Urothelium cell line (cell line): ENCODE measurements at places on chromosomes 12 and 14.
A peak's percentile ranks its signal among the peaks of the same experiment; 100 is the strongest.

- DNase-seq: no peak
These were observed 5.9 kb downstream of the ITGB7 start for GRCh38 chr12:53201177-53201541.

GRCh38 chr12:49959685-49960473 is 1.8 kb upstream of the AQP5 start:
- peak; percentile 84 for DNase-seq

GRCh38 chr12:124015494-124016461 is 42.8 kb downstream of the ZNF664 start:
- no peak for DNase-seq

DNA sequence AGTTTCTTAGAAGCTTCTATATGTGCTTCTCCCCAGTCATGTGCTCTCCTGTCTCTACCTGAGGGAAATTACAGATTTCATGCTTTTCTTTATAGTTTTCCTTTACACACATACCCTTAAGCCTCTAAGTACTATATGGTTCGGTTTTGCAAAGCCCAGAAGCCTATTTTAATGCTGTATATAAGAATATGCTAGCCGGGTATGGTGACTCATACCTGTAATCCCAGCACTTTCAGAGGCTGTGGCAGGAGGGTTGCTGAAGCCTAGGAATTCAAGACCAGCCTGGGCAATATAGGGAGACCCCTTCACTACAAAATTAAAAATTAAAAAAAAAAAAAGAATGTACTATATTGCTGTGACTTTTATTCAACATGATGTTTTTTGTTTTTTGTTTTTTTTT is 15.4 kb downstream of the DGLUCY start:
- no peak for DNase-seq

DNA sequence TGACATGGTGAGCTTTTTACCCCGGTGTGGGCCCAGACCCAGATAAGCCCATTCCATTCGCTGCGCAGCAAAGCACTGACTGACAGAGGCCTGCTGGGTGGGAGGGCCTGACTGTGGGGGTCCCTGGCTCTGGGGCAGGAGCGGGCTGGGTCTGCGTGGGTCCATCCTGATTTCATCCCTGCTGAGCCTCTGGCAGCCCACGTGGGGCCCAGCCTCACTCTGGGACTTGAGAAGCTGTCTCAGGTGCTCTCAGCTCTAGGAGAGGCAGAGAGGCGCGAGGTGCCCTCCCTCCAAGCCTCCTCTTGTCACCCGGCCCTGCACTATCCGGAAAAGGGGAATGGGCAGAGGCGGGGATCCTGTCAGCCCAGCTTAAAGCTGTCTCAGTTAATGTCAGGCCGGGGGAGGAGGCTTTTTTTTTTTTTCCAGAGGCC is 927 bp downstream of the ABCB9 start:
- no peak for DNase-seq

- peak; percentile 34 for DNase-seq
These were observed 21.2 kb downstream of the GOLGA3 start for GRCh38 chr12:132807295-132808092.

- no peak for DNase-seq
These were observed 964 bp upstream of the SERPINA4 start for GRCh38 chr14:94560291-94560665.

- peak; percentile 21 for DNase-seq
These were observed 12.1 kb upstream of the LTA4H start for GRCh38 chr12:96047229-96048211.

GRCh38 chr12:77687321-77687720 is 143.4 kb upstream of the NAV3 start:
- no peak for DNase-seq

DNA sequence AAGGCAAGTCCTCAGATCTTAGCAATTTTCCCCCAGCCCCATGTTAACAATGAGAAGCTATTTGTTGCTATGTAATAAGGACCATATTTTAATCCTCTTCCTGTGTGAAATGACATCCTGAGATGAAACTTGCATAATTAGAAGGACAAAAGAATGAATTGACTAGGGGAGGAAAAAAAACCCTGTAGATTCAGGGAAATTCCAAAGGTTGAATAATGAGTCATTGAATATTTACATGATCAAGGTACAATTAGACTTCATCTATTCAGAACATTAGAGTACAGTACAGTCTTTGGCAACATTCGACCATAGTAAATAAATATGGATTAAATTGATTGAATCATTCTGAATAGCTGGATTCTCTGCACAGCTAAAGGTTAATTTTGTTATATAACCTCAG is 9.4 kb downstream of the MYBPC1 start:
- DNase-seq: no peak

DNA sequence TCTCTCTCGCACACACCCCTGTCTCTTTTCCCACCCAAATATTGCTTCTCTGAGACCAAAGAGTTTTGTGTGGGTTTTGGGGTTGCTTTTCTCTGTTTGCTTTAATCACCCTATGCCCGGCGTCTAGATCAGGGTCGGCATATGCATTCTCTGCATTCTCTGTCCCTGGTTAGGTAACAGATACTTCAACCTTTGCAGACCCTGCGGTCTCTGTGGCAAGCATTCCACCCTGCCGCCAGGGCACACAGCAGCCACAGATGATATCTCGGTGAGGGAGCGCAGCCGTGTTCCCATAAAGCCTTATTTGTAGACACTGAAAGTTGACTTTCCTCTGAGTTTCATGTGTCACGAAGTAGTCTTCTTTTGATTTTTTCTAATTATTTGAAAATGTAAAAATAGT is 110.4 kb upstream of the FZD10 start:
- DNase-seq: peak; percentile 62

DNA sequence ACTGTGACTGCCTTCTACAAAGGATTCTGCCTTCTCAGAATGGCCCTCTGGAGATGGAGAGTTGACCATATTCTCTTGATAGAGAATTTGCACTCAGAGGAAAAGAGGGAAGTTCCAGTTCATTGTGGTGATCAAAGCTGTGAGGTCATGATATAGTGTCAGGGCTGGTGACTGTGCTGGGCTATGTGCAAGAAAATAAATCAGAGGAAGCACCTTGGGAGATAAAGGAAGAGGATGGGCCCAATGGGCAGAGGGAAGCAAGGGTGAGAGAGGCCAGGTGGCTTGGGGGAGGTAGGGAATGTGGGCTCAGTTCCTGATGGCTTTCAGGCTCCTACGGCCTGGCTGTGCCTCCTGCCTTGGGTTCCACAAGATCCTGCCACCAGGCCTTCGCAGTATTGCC is 145.8 kb downstream of the SLC8A3 start:
- DNase-seq: no peak

- peak; percentile 84 for DNase-seq
These were observed 4.7 kb upstream of the CDH24 start for GRCh38 chr14:23062002-23062401.

- DNase-seq: peak; percentile 50
These were observed 1.9 kb downstream of the BMP4 start for GRCh38 chr14:53954551-53955228.

DNA sequence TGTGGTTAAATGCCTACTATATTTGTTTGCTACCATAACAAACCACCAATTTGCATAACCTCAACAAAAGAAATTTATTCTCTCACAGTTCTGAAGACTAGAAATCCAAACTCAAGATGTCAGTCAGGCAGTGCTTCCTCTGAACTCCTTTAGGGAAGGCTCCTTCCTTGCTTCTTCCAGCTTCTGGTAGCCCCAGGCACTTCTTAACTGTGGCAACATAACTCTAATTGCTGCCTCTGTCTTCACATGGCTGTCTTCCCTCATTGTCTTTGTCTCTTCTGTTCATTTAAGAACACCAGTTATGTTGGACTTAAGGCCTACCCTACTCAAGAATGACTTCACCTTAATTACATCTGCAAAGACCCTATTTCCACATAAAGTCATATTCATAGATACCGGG is 206.9 kb downstream of the SYT1 start:
- DNase-seq: no peak

DNA sequence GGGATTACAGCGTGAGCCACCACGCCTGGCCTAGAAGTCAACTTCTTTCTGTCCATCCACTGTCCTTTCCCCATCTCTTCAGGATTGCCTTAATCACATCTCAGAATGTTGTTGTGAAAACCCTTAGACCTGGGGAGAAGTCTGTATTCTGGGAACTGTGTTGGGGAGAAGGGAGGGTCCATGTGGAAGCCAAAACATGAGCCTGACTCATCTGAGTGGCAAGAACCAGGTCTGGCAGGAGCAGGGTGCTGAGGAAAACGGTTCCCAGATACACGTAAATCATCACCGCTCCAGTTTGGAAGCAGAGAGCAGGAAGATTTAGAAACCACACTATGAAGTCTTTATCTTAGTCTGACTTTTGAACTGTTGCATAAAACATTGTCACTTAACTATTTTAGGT is 245.6 kb upstream of the RGS6 start:
- no peak for DNase-seq

DNA sequence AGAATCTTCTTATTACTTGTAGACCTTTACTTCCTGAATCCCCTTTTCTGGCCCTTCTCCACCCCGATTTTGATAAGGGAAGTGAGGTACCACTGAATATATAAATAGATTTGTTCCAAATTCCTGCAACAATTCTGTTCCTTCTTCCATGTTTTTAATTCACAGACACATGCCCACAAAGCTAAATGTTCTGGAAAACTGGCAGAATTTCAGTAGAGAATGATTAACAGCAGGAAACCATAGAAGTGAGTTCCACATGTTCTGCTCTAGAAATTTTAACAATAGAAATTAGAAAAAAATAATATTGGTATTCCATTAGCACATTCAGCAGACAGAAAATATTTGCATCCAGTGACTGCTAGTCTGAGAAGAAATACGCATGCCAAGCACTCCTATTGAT is 139.6 kb downstream of the SLC2A13 start:
- DNase-seq: no peak

GRCh38 chr12:121796855-121797751 is 3.6 kb upstream of the RHOF start:
- peak; percentile 63 for DNase-seq

- DNase-seq: no peak
These were observed 141.6 kb downstream of the GCH1 start for GRCh38 chr14:54760866-54761575.

GRCh38 chr14:75650253-75651058 is 10.2 kb downstream of the ERG28 start:
- DNase-seq: no peak

DNA sequence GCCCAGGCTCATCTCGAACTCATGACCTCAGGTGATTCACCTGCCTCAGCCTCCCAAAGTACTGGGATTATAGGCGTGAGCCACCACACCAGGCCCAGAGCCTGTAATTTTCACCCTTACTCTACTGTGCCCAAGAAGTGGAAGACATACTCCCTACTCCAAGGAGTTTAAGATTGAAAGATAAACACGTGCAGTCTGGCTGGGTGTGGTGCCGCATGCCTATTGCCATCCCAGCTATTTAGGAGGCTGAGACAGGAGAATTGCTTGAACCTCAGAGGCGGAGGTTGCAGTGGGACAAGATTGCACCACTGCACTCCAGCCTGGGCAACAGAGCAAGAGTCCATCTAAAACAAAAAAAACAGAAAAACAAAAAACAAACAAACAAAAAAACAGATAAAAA is 90.0 kb downstream of the NINJ2 start:
- no peak for DNase-seq

- DNase-seq: peak; percentile 29
These were observed 205.9 kb downstream of the KIF21A start for GRCh38 chr12:39237004-39237403.
